ENCODE measurements at places on chromosomes 11 and 22.

DNA sequence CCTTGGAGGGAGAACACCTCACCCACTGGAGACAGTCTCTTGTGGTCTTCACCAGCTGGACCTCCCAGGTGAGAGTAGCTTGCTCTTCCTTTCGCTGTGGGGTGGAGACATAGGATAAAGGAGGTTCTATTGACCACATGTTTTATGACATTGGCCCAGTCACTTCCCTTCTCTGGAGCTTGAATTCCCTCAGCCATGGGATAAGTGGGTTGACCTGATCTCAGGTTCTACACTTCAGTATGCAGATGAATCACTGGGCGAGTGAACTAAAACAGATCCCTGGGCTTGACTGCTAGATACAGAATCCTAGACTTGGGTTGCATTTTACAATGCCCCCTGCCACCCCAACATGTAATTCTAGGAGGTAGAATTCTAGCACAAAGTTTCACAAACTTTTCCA lies 54.8 kb upstream of the PRSS23 start:
- no peak for DNase-seq

DNA sequence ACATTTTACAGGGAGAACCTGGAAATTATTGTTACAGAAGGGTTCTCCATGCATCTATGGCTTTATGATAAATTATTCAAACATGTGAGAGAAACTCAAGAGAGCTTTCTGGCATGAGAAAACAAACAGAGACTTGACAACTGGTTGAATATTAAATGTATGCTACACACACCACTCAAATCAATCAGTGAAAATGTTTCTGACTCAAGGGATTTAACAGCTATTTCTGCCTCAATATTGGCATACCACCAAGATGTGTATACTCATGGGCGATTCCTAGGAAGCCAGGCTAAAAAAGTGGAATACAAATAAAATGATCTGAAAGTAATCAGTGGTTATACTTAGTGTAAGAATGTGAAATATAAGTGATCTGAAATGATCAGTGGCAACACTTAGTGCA lies 15.8 kb upstream of the OR51T1 start:
- DNase-seq: no peak

GRCh38 chr11:86978756-86979608 lies 23.8 kb upstream of the FZD4 start:
- DNase-seq: no peak

GRCh38 chr11:80297858-80298632 lies 857.2 kb upstream of the TENM4 start:
- DNase-seq: no peak

DNA sequence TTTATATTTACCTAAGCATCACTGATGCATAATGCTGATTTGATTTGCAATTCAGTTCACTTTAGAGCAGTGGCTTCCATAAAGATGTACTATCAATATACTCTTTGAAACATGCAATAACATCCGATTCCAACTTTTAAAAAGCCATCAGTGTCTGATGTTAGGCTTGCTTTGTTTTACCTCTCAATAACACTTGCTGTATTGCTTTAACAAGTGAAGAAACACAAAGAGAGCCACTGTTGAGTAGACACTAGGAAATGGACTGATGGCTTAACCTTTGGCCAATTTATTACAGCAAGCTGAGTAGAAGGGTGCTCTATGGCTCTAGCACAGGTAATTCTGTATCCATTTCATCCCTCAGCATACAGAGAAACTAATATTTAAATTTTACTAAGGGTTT lies 122.1 kb downstream of the FCHSD2 start:
- DNase-seq: no peak

- no peak for DNase-seq
Measured at GRCh38 chr22:17880020-17880419, 105.8 kb upstream of the BID start.

GRCh38 chr22:29973269-29973668 lies 90.3 kb downstream of the MTMR3 start:
- no peak for DNase-seq

DNA sequence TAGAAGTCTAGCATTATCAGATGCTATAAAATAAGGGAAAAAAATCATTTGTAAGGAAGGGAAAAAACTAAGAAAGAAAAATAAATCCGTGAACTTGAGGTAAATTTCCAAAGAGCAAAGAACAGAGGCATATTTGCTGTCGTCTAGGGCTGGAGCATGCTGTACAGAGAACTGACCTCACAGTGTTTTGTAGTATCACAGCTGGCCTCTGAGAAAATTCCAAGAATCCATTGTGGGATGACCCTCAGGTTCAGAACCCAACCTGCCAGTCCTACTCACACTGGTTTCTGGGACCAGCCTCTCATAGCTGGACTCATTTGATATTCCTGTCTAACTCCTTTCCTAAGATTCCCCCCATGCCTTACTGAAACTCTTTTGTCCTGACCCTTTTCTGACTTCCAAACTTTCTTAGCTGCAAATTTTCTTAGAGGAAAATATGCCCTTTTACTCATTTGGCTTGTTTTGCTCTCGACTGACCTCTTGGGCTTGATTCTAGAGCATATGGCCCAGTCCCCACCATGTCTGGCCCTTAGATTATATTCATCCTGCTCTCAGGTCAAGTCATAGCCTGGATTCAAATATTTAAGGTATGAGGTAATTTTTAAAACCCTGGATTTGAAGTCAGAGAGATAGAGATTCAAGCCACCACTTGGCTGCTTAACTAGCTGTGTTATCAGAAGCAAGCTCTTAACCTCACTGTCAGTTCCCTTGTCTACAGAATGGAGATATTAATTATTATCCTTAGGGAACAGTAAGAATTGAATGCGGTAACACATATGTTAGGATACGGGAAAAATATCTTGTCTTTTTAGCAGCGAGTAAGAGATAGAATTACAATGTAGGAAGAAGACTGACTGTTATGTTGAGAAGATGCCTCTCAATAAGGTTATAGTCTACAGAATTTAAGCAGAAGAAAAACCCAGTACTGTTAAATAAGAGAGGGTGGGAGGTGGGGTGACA lies 89.7 kb upstream of the KCNA4 start:
- no peak for DNase-seq

- DNase-seq: no peak
Measured at GRCh38 chr11:15568440-15568839, 453.7 kb downstream of the INSC start.

- DNase-seq: peak; percentile 63
Measured at GRCh38 chr22:41596776-41597634, 7.4 kb upstream of the PMM1 start.

- no peak for DNase-seq
Measured at GRCh38 chr22:18103527-18104269, 6.9 kb upstream of the TUBA8 start.

DNA sequence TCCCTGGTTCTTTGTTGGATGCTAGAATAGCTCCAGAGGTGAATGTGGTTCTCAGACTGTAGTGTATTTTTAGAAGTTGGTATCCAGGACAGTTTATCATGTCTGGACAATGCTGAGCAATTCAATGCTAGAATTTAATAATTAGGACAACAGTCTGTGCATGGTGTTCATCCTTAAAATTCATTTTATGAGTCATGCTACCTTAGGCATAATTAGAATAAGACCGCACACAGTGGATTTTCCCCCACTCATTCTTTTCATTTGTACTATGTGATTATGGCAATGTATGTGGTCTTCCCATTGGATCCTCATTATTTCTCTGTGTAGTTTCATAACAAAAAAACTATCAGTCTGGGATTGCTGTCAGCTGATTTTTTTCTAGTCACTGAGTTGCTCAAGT lies 196.7 kb downstream of the ARHGAP42 start:
- DNase-seq: no peak

GRCh38 chr11:57092028-57092698 lies 89.6 kb upstream of the LRRC55 start:
- no peak for DNase-seq

DNA sequence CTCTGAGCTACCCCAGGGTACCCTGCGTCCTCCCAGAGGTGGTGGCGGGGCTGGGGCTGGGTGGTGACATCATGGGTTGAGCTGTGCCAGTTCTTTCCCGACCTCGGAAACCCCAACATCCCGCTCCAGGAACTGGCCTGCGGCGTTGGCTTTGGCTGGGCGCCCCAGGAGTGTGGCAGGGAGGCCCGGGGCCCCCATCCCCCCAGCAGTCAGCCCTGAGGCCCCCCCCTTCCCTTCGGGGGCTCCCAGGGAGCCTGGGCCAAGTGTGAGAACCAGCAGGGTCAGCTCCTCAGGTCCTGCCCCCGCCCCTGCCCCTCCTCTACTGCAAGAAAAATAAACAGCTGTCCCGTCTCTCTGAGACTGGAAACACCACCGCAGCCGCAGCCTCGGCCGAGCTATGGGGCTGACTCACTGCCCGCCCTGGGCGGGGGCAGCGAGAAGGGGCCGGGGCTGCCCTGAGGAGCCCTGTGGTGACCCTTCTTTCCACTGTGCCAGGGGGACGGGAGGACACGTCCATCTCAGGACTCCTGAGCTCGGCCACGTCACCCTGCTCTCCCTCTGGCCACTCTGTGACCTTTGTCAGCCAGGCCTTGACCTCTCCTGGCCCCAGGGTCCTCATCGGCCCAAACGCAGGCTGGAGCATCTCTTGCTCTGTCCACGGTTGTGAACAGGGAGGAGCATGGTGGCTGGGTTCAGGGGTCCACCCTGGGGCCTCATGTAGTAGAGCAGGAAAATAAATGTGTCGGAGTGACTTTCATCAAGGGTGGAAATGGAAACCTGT lies 73.4 kb downstream of the WNT7B start:
- DNase-seq: no peak

- no peak for DNase-seq
Measured at GRCh38 chr22:46004105-46004866, 27.3 kb upstream of the WNT7B start.

GRCh38 chr11:120912504-120912903 lies 111.4 kb upstream of the TBCEL start:
- no peak for DNase-seq

GRCh38 chr11:47264521-47264920 lies 5.4 kb upstream of the MADD start:
- DNase-seq: no peak

GRCh38 chr11:35803115-35803514 lies 140.5 kb downstream of the TRIM44 start:
- DNase-seq: no peak

GRCh38 chr11:45259592-45259991 lies 26.5 kb downstream of the SYT13 start:
- no peak for DNase-seq

DNA sequence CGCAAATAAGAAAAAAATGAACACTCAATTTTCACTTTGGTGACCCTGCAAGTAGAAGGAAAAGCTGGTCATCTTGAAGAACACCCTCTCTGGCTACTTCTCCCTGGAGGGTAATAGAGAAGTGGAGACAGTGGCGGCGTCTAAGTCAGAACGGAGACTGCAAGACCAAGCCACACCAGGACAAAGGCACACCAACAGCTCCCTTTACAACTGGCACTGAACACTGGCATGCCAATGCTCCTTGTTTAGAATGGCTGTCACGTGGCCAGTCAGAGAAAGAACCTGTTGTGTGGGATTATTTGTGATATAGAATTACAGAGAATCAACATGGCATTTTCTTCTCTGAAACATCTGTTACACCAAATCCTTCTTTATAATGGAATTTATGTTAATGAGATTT lies 61.3 kb upstream of the YPEL1 start:
- peak; percentile 38 for DNase-seq

Measured in head of caudate nucleus (tissue), 42 donors.